Stimulated activated naive CD4-positive, alpha-beta T cell (primary cell): ENCODE measurements at places on chromosomes 7 and 10.

GRCh38 chr7:129989466-129989865 is 36.7 kb upstream of the UBE2H start:
- peak; percentile 3 for DNase-seq

DNA sequence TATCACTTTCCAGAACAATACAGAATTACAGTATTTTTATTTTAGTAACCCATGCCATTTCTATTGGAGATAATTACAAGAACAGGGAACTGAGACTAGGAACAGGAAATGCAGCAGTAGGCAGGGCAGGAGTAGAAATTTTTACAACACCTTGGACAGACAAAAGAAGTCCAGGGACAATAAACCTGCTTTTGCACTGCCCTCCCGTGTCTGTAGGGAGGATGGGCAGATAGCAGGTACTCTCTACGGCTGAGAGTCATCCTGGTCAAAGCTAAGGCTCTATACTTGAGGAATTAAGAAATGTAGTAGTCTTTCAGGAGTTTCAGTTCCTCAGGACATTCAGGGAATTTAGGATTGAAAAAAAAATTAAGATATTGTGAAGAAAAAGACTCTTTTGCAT is 63.4 kb downstream of the VAX1 start:
- no peak for DNase-seq

DNA sequence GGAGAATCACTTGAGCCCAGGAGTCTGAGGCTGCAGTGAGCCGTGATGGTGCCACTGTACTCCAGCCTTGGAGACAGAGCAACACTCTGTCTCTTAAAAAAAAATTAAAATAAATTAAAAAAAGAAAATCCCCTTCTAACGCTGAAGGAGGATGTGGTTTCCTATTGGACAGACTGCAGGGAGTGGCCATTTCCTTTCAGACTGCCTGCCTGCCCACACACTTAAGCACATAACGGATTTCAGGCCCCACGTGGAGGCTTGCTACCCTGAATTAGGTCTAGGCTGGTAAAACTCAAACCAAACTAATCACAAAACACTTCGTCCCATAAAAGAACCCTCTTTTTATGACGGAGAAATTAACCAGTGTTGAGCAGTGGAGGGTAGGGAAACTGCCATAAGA is 34.0 kb downstream of the GATA3 start:
- DNase-seq: no peak

GRCh38 chr7:1015196-1016121 is 28.9 kb upstream of the GPR146 start:
- DNase-seq: no peak

GRCh38 chr10:19077276-19077675 is 28.7 kb downstream of the MALRD1 start:
- DNase-seq: no peak

DNA sequence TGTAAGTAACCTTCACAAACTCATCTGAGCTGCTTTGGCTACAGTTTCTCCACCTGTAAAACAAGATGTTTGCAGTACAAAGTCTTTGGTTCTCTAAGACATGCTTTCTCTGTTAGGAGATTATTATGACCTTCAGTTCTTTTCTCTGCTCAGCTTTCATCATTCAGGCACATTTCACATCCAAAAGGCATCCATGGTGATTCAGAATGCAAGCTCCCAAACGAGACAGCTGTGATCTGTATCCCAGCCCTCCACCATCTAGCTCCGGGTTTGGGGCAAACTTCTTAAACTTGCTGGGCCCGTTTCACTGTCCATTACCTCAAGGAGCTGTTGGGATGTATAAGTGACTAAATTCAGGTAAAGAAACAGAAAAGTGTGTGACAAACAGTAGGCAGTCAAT is 95.8 kb upstream of the COL1A2 start:
- no peak for DNase-seq

DNA sequence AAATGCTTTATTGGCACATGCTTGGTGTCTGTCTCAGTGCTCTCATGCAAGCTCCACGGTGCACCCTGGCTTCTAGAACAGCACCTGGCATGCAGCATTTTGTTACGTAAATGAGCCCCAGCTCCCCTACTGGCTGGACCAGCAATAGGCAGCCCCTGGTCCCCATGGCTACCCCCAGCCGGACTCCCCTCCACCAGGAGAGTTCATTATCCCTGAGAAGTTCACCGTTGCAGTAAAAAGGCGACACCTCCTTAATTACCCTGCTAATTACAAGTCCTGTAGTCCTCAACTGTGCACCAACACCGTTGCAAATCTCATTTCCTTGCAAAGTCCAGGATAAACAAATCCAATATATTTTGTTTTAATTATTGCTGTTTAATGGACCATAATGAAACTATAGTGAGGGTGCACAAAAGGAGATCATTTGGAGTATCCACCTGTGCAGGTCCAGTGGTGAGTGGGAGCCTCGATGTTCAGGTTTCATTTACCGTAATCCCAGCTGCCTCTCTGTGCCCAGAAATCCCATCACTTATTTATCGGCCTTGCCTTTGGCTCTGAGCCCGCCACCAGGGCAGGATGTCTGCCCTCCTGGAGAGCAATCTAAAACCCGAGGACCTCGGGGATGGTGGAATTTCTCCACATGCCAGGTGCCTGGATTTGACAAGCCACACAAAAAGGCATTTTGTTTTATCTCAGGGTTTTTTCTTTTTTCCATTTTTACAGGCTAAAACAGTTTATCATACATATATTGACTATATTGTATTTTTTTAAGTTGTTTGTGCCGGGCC is 12.8 kb upstream of the DRGX start:
- no peak for DNase-seq

GRCh38 chr10:14550471-14550981 is 219.8 kb upstream of the FRMD4A start:
- no peak for DNase-seq

DNA sequence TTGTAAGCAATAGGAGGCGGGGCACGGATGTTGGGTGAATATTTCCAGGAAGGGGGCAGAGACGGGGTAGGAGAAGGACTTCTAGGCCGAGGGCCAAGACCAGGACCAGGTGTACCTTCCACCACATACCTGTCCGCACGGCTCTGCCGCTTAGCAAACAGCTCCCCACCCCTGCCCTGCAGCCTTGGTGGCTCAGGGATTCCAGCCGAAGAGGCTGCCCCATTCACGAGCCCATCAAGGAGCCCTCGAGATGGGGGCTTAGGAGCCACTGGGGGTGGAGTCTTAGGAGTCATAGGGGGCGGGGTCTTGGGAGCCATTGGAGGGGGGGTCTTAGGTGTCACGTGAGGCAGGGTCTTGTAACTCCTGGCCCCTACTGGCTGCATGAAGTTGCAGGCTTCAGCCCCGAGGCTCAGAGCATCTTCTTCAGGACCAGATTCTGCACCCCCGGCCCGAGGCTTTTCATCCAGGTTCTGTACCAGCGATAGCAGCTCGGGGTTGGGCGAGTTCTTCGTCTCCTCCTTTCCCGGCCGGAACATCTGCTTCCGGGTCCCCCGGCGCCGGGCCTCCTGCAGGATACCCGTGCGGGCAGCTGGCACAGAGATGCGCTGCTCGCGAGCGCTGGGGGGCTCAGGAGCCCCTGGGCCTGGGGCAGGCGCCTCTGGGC is 6.1 kb upstream of the MYOZ1 start:
- DNase-seq: no peak

DNA sequence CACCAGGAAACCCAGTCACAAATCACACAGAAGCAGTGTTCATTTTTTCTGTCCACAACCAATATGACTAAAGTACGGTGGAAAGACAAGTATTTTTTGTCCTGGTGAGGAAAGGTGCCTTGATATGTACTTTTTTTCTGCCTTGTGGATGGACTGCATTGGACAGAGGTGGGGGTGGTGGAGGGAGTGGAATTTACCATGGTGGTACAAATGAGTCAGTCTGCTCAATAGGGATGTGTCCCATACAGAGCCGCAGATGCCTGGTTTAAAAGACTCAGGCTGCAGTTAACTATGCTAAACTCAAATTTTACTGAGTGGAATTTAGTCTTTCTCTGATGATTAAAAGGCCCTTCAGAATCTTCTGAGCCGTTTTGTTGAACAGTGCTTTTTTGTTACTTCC is 674.5 kb upstream of the GALNT17 start:
- no peak for DNase-seq
